Fibroblast of mammary gland (primary cell): ENCODE measurements at places on chromosomes 3 and 15.

DNA sequence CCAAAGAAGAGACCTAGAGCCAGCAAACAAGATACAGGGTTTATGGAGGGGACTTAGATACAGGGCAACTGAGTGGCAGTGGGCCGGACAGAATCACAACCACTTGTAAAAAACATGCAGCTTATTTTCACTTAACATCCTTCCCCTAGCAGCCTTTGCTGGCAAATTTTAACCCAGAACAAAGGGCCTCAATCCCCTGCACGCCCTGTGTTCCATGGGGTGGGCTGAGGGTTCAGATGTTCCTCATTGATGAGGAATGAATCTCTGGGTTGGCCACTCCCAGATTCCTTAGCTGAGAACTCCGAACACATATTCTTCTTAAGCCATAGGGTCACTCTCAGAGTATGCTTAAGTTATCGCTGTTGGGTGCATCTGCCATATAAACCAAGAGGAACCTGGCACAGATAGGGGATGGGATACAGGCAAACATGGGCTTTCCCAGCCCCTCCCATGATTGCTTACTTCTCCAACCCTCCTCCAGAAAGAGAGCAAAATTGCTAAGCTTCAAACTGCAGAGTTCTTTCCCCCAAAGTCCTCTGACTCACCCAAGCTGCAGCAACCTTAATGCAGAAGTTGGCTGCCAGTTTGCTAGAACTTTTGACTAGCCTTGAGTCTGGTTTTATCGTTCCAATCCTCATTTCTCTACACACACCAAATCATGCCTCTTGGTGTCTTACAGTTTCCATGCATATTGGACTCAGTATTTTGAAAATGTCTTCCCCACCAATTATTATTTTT, 146.9 kb downstream of the CD47 start:
- DNase-seq: peak; percentile 72

GRCh38 chr3:94500146-94500545, 437.3 kb downstream of the NSUN3 start:
- DNase-seq: no peak

DNA sequence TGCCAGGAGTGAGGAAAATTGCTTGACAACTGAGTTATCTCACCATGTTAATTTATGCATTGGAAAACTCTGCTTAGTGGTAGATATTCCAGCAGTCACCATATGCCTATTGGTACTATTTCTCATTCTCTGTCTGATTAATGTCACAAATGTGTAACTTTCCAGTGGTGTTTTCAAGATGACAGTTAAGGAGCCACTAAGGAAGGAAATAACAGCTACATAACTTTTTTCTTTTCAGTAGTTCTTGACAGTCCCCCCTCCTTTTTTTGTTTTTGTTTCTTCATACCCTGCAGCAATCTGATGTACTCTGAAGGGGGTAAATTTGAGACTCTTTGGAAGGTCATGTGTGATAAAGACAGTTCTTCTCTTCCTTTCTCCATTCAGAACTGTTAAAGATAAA, 13.1 kb downstream of the RASA2 start:
- no peak for DNase-seq

DNA sequence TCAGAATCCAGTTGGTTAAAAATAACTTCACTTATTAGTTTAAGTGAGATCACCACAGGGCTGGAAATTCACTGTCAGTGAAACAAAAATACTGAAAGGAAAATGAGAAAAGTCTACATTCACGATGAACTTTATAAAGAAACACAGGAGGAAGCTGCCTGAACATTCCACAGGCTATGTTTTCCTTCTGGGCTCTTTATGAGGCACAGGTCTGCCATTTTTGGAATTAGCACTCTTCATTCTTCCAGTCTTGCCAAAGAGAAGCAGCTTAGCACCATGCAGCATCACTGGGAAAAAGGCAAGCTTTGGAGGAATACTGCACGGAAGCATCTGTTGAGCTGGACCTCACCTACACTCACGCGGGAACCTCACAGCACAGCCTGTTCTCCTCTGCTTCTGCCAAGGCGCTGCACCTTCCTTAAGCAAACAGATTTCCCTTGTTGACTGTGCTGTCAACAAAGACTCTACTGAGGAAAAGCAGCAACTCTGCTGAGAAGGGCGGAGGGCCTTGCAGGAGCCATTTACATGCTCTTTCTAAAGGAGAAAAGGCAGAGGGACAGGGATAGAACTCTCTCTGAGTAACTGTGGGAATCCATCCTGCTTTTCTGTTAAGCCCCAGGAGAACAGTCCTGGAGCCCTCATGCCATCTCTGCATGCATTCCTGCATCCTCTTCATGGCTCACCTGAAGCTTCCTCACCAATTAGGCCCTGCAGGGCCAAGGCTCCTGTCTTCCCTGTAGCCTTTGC, 15.7 kb downstream of the SUSD5 start:
- no peak for DNase-seq

GRCh38 chr15:92638709-92639365, 16.7 kb downstream of the FAM174B start:
- DNase-seq: no peak

- DNase-seq: peak; percentile 55
Observed at GRCh38 chr3:9111866-9112265, 137.6 kb downstream of the SRGAP3 start.

- no peak for DNase-seq
Observed at GRCh38 chr15:92763459-92763858, 107.9 kb upstream of the FAM174B start.

DNA sequence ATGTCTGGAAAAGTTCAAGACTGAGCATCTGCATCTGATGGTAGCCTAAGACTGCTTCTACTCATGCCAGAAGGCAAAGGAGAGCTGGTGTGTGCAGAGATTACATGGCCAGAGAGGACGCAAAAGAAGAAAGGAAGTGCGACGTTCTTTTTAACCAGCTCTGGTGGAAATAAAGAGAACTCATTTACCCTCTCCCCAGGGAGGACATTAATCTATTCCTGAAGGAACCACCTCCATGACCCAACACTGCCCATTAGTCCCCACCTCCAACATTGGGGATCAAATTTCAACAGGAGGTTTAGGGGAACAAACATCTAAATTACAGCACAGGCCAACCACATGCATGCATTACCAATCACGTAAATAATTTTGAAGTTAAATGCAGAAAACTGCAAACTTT, 1.5 kb upstream of the NCK1 start:
- DNase-seq: peak; percentile 81

- DNase-seq: no peak
Observed at GRCh38 chr3:159792070-159792469, 196.6 kb upstream of the IL12A start.

GRCh38 chr3:120156699-120157098, 62.5 kb upstream of the GSK3B start:
- no peak for DNase-seq

- DNase-seq: no peak
Observed at GRCh38 chr3:17759901-17760300, 17.5 kb upstream of the TBC1D5 start.

GRCh38 chr15:67006083-67007065, 59.0 kb upstream of the SMAD3 start:
- peak; percentile 30 for DNase-seq

- no peak for DNase-seq
Observed at GRCh38 chr3:186991470-186991869, 61.1 kb downstream of the ST6GAL1 start.

GRCh38 chr15:64774629-64775493, 528 bp downstream of the RBPMS2 start:
- no peak for DNase-seq

- DNase-seq: no peak
Observed at GRCh38 chr3:78621061-78621716, 1146.6 kb downstream of the ROBO1 start.

DNA sequence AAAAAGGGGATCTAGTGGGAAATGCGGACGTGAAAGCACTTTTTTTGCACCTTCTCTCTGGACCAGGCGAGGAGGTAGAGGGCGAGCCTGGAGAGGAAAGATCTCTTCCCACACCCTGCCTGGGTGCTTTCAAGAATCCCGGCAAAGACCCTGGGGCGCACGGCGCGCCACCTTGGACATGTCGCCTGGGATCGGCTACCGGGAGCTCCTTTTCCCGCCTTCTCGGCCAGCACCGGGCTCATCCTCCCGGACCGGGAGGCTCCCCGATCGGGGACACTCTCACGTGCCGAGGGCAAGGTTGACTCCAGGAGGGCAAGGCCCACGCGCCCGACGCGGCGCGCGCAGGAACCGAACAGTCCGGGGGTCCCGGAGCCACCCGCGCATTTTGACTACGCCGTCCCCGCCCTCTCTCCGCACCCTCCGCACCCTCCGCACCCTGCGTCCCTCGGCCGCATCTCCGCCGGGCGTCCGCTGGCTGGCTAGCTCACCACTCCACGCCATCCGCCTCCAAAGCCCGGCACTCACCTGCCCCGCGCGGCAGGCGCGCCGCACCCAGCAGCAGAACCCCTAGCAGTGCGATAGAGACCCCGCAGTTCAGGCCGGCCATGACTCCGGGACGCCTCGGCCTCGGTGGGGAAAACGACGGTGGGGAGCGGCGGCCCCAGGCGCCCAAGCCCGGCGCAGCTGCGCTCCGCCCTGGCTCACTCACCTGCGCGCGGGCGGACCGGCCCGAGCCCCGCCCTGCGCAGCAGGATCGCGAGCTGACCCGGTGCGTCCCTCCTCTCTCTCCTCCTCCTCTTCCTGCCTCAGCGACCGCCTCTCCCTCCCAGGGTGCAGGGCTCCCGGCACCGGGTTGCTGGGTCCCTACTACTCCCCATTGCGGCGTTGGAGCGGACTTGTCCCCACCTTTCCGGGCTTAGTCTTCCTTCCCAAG, at the start of gene CDCP1:
CDCP1 (minus strand) TSS at position 698 of the 934 bp plus-strand sequence; CDS start at position 607, 91 bp downstream.
- DNase-seq: no peak

DNA sequence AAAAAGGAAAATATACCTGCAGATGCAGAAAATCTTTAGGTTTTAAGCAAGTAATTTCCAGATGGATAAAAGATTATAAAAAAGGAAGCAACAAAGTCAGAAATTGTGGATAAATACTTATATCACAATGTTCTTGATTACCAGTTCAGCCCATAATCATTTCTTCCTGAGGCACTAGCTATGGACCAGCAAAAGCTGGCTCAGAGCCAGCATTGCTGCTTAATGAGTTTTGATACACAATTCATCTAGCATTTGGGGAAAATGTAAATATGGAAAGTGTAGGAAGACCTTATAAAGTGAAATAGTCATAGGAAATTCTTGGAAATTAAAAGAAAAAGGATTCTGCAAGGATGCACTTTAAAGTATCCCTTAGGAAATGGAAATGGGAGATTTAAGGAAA, 168.3 kb upstream of the GBE1 start:
- no peak for DNase-seq

- no peak for DNase-seq
Observed at GRCh38 chr3:117131259-117131658, 421.7 kb downstream of the TUSC7 start.

GRCh38 chr3:64594134-64594533, 93.7 kb downstream of the ADAMTS9 start:
- no peak for DNase-seq

DNA sequence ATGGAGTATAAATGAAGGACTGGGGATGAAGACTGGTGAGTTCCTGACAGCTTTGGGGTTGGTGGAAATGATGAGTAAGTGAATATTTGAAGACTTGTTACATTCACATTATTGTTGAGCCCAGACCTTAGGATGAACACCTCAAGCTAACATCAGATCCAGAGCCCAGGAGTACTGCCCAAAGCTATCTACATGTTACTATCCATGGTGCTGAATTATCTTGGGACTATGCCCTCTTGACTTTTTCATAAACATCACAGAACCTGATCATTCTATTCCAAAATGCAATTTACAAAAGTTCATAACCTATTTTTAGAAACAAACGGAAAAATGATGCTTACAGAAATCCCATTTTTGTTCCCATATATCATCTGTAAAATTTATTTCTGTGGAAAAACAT, 613.3 kb downstream of the TUSC7 start:
- DNase-seq: peak; percentile 23

DNA sequence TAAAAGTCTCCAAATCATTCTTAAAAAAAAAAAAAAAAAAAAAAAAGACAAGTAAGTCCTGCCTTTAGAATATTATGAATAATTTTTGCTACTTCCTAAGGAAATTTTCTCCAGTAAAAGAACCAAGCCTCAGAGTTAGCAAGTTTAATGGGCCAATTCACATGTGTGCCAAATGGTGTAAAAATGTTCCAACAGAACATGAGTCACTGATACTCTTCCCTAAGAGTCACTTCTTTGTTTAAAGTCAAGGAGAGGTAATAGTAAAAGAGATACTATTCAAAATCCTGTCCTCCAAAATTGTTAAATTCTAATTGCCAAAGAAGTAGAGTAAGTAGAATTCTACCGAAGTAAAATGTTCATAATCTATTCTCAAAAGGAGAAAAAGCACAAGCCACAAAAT, 17.7 kb upstream of the CPA3 start:
- DNase-seq: peak; percentile 73

- peak; percentile 94 for DNase-seq
Observed at GRCh38 chr3:122497425-122497824, 17.3 kb downstream of the KPNA1 start.

GRCh38 chr3:67719333-67719732, 64.9 kb upstream of the SUCLG2 start:
- DNase-seq: no peak

- DNase-seq: peak; percentile 71
Observed at GRCh38 chr15:80476036-80476435, 71.9 kb downstream of the ARNT2 start.

GRCh38 chr3:113623324-113623723, 73.1 kb downstream of the USF3 start:
- peak; percentile 3 for DNase-seq

- no peak for DNase-seq
Observed at GRCh38 chr15:36008719-36009118, 462.8 kb upstream of the DPH6 start.

- DNase-seq: peak; percentile 36
Observed at GRCh38 chr3:127217596-127218453, 24.9 kb downstream of the PRR23E start.

GRCh38 chr3:50133283-50133615, 21.9 kb upstream of the SEMA3F start:
- no peak for DNase-seq

- no peak for DNase-seq
Observed at GRCh38 chr15:66461917-66462316, 35.6 kb downstream of the SNAPC5 start.

- peak; percentile 89 for DNase-seq
Observed at GRCh38 chr3:178060407-178060806, 475.8 kb upstream of the KCNMB2 start.

- DNase-seq: peak; percentile 58
Observed at GRCh38 chr15:80942746-80943565, 46.7 kb downstream of the MESD start.

- DNase-seq: no peak
Observed at GRCh38 chr3:75863130-75863529, 77.8 kb upstream of the ZNF717 start.
